NCI-H2107 (cell line): ENCODE measurements at places on chromosomes 11 and 22.

DNA sequence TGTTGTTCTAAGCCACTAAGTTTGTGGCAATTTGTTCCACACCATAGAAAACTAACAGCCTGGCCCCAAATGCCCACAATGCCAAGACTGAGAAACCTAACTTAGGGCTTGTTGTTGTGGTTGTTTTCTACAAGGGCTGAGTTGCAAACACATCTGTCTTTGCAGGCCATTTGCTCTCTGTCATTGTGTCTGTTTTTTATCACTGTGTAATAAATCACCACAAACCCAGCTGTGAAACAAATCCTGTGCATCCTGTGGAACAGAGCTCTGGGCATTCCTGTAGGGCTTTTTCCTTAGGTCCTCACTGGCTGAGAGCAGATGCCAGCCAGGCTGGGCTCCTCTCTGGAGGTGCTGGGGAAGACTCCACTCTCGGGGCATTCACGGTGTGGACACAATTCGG is 15.7 kb upstream of the SYT8 start:
- DNase-seq = no peak

DNA sequence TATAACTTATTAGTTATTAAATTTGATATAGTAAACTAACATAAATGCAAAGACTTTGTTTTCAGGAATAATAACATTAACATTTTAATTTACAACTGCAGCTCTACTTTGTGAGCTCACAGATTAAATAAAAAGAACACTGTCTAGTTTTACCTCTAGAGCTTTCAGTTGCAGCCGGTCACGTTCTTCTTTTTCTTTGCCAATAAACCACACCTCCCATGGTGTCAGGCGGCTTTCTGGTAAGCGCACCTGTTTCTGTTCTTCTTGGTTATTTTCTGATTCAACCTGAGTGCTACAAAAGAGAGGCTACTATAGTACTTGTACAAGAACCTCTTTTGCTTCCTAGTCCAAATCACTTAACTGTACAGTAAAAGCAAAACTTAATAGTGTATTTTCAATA is 5.8 kb downstream of the CCDC34 start:
- peak; percentile 21 for DNase-seq

- DNase-seq = peak; percentile 49
Measured at GRCh38 chr11:70517988-70518907, 119.9 kb downstream of the CTTN start.

DNA sequence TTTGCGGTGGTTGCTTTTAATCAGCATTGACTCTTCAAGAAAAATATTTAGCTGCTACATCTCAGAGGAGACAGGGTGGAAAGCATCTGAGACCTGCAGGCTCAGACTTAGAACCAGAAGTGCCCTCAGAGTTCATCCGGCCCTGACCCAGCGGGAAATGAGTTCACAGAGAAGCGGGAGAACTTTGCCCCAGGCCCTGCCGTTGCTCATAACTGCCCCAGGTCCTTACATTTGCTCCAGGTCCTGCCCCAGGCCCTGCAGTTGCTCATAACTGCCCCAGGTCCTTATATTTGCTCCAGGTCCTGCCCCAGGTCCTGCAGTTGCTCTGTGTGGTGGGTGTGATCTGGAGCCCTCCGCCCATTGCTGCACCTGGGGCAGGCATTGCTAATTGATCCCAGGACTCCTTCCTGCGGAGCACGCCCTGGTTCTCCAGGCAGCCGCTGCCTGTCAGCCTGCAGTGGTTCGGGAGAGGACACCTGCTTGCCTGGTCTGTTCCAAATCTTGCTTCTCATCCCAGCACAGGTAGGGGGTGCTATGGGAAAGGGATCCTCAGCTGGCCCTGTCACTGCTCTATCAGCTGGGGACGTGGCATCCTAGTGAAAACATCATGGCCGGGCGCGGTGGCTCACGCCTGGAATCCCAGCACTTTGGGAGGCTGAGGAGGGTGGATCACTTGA is 58.1 kb upstream of the PPP6R3 start:
- DNase-seq = no peak

- no peak for DNase-seq
Measured at GRCh38 chr11:33109294-33109895, 51.9 kb downstream of the CSTF3 start.

GRCh38 chr11:3087821-3088800 is 30.9 kb upstream of the CARS1 start:
- DNase-seq = no peak

- DNase-seq = no peak
Measured at GRCh38 chr11:111193924-111194490, 51.5 kb upstream of the POU2AF2 start.

- DNase-seq = no peak
Measured at GRCh38 chr11:97430877-97431276, 1041.1 kb downstream of the JRKL start.

DNA sequence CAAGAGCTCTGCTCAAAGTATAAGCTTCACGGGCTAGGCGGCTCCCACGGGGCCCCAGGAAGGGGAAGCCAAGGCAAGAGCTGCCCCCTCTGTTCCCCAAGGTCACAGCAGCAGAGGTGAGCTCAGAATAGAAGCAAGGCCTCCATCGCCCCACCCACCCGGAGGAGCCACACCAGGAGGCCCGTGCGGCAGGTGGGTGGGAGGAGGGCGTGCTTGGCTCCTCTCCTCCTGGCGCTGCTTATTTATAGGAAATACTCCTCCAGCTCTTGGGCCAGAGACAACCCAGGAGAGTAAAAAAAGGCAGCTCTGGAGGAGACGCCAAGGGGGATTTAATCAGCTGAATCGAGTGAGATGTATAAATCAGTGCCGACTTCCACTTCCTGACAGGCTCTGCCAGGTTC is 87.8 kb downstream of the FEZ1 start:
- DNase-seq = no peak

GRCh38 chr11:63623513-63624140 is 9.4 kb upstream of the PLAAT3 start:
- DNase-seq = no peak

- DNase-seq = no peak
Measured at GRCh38 chr22:34639911-34640310, 426.0 kb upstream of the ISX start.

- no peak for DNase-seq
Measured at GRCh38 chr11:39732001-39732400, 1727.5 kb downstream of the LRRC4C start.

- DNase-seq = no peak
Measured at GRCh38 chr11:2816941-2817421, 68.6 kb downstream of the CDKN1C start.

- DNase-seq = no peak
Measured at GRCh38 chr11:28476049-28476448, 367.9 kb downstream of the METTL15 start.

DNA sequence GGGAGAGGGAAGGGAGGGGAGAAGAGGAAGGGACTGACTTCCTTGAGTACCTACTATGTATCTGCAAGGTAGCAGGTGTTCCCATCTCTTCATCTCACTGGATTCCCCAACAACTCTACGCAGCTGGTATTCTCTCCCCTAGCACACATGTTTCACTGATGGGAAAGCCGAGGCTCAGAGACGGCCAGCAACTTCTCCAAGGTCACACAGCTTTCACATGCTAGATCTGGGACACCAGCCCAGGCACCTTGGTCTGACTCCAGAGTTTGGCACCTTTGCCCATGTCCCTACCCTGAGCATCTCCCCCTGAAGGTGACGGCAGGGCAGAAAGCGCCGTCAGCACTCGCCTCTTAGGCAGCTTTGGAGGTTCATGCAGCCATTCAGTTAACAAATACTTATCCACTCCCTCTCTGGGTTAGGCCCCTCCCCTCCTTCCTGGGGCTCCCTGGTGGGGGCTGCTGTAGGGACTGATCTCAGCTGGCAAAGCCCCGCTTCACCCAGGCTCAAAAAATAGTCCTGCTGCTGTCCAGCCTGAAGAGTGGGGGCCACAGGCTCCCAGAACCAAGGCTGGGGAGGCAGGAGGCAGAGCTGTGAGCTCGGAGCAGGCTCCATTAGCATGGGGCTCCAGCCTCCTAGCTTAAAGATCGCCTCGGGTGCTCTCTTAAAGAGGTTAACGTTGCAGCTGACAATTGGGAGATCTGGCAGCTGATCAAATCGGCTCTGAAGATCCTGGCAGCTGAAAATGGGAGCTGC is 79.4 kb downstream of the IGLL1 start:
- DNase-seq = no peak

DNA sequence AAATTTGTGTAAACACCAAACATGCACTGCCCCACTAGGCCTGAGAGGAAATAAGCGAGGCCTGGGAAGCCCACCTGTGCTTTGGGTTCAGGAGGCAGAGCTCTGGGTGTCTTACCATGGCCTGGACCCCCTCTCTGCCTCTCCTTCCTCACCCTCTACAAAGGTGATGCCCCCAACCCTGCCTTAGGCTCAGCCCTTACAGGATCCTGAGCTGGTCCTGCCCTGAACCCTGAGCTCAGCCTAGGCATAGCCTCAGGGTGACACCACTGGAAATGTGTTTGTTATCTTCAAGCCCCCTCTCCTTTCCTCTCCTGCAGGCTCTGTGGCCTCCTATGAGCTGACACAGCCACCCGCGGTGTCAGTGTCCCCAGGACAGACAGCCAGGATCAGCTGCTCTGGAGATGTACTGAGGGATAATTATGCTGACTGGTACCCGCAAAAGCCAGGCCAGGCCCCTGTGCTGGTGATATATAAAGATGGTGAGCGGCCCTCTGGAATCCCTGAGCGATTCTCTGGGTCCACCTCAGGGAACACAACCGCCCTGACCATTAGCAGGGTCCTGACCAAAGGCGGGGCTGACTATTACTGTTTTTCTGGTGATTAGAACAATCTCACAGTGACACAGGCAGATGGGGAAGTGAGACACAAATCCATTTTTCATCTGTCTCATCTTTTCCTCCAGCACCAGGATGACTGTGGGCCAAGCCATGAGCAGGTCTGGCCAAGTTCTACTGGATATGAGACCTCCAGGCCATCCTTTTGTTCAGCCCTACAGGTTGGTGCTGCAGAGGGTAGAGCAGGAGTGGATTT is 117.8 kb downstream of the GGTLC2 start:
- DNase-seq = no peak

- no peak for DNase-seq
Measured at GRCh38 chr11:8342821-8343681, 79.4 kb upstream of the LMO1 start.

DNA sequence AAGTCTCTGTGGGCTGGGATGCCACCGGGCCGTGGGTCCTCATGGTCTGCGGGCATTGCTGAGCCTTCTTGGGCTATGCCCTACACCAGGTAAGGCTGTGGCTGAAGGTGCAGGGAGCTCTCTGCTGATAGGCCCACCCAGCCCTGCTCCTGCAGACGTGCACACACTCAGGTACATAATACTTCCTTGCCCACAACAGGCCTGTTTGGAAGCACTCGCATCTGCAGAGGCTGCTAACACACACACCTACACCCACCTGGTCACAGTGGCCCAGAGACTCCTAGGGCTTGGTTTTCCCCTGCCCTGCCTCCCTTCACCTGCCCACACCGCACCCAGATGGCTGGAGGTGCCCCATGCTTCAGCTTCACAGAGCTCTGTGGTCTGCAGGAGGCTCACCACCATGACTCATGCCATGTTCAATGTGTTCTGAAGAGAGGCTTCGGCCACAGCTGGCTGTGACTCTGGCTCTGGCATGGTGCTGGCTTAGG is 72.8 kb upstream of the KCNQ1OT1 start:
- no peak for DNase-seq

DNA sequence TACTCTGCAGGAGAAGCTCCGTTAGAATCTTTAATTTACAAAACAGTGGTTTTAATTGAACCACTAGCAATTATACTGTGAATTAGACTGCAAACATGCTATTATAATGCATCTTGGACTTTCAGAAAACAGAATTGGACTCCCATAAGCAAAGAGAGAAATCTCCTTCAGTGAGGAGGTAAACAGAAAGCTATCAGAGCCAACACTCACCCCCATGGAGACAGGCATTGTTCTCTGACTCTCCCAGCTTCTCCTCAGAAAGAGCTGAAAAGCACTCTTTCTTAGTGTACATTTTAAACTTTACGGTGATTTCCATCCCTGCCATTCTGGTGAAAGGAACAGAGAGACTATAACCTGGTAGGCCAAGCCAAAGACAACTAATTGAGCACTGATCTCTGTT is 176.9 kb downstream of the GRIA4 start:
- no peak for DNase-seq

DNA sequence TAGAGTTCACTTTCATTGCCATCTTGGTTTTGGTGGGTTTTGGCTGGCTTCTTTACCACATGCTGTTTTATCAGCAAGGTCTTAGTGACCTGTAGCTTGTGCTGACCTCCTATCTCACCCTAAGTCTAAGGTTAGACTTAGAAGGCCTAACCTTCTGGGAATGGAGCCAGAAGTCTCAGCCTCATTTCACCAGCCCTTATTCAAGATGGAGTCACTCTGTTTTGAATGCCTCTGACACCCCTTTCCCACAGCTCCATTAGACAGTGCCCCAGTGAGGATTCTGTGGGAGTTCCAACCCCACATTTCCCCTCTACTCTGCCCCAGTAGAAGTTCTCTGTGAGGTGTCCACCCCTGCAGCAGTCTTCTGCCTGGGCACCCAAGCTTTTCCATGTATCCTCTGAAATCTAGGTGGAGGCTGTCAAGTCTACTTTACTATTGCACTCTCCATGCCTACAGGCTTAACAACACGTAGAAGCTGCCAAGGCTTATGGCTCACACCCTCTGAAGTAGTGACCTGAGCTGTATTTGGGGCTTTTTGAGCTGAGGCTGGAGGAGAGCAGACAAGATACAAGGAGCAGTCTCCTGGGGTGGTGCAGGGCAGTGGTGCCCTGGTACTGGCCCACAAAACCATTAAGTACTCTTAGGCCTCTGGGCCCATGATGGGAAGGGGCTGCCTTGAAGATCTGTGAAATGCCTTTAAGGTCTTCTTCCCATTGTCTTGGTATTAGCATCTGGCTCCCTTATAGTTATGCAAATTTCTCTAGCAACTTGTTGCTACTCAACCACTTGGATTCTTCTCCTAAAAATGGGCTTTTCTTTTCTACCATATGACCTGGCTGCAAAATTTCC is 65.9 kb upstream of the SC5D start:
- DNase-seq = no peak

- no peak for DNase-seq
Measured at GRCh38 chr11:35246745-35247144, 107.8 kb downstream of the CD44 start.

- no peak for DNase-seq
Measured at GRCh38 chr11:132844956-132845696, 687.2 kb downstream of the OPCML start.

DNA sequence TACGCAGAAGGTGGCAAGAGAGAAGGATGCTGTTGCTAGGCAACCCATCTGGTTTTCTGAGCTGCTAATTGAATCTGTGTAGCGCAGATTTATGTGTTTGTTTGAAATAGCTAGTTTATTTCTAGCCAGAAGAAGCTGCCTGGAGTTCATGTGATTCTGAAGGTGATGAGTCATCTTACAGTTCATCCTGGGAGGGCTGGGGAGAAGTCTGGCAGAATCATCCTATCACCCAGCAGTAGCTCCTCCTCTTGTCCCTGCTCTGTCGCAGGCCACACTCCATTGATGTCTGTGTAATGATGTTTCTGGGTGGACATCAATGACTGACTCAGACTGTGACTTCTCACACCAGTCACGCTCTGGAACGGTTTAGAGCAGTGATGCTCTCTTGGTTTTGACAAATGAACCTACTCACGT is 4.8 kb upstream of the FBXO7 start:
- no peak for DNase-seq
